Occipital lobe (tissue), 3 donors: ENCODE measurements at places on chromosomes 6 and 20.

GRCh38 chr6:24140591-24140990 is 14.6 kb downstream of the NRSN1 start:
- peak; percentile 76 for DNase-seq

DNA sequence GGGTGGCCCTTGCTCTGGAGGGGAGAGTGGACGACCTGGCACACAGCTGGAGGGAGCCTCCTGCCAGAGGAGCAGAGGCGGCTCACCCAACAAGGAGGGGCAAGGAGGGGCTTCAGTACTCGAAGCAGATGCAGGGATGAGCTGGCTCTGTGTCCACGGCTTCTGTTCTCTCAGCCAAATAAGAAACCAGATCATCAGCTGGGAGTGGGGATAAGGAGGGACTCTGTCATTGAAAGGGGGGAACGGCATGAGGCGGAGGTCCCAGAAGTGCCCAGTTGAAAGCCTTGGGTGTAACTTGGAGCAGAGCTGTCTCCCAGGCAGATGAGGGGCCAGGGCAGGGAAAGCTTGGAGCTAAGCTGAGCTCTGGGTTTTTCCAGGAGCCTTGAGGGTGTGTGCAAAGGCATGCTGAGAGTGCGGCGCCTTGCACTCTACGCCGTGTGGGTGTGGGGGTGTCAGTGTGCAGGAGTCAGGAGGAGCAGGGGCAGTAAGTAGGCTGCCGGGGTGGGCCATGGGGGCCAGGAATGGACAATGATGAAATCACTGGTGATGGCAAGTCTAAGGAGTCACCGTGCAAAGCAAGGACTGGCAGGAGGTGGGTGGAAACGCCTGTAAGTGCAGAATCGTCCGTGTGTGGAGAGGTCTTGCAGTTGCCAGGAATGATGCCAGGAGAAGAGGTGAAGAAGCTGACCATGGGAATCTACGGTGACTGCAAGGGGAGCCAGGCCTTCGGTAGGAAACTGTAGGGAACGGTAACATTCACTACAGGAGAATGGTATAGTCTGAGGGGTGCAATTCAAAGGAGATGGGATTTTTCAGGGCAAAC is 85.4 kb upstream of the FOXQ1 start:
- DNase-seq: no peak

DNA sequence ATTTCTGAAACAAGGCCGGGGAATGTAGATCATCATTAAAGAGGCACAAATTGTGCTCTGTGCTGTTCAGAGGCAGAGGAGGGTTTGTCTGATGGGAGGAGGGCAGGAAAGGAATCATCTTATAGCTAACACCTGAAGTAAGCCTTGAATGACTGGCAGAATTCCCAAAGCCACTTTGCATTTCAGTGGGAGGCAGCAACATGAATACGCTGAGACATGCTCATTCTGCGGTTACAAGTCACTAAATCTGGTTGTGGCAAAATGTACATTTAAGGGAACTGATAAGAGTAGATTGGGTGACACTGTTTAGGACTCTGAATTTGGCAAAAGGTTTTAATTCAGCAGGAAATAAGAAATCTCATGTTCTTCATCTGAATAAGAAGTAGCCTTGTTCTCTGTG is 4.4 kb upstream of the COL19A1 start:
- no peak for DNase-seq

GRCh38 chr6:7311917-7312615 is 933 bp downstream of the SSR1 start:
- DNase-seq: no peak

DNA sequence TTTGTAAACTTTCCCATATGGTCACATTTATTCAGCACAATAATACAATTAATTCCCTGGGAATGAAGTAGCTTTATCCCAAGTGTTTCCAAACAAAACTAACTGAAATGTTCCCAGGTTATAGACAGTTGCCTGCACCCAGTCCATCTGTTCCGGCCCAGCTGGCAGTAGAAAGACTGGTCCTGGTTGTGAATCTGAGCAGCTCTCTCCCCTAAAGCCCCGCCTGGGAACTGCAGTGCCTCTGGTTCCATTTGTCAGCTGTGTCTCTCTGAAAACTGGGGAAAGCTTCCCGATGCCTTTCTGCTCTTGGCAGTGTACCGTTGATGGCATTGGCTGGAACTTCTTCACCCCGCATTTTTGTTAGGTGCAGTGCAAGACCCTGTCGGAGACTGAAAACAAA is 8.7 kb downstream of the MTHFD1L start:
- DNase-seq: no peak

DNA sequence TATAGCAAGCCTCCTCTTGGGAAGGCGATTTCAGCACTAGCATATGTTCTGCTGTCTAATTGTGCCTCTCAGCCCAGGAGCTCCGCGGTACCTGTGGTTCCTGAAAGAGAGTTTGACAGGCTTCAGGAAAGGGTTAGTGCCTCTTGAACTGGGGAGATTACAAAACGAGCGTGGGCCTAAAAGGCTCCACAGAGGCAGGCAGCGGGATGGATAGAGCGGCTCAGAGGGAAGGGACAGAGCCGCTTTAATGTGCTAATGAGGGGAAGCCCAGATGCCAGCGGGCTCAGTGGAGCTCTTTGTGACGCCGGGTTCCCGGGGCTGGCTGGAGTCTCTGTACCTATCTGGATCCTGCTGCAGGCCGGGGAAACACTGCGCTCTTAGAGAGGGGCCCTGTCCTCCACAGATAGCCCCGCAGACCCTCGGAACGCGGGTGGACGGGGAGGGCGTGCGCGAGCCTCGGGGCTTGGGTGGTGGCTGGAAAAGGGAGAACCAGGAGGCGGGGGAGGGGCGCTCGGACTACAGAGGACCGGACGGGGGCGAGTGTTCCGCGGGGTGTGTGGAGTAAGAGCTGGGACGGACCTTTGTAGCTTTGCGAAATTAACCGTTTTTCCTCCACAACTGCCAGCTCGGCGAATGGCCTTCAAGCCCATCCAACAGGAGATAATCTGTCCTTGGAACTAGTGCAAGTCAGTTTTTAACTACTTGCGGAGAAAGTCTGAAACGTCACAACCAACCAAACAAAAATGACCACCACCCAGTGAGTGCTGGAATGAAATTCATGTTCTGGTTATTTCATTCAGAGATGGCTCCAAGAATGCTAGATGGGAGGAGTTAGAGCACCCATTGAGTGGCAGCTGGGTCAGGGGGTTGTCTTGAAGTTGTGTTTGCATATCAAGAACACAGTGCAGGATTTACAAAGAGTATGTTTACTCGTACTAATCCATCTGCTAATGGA is 13.0 kb downstream of the SLC35F1 start:
- peak; percentile 57 for DNase-seq

DNA sequence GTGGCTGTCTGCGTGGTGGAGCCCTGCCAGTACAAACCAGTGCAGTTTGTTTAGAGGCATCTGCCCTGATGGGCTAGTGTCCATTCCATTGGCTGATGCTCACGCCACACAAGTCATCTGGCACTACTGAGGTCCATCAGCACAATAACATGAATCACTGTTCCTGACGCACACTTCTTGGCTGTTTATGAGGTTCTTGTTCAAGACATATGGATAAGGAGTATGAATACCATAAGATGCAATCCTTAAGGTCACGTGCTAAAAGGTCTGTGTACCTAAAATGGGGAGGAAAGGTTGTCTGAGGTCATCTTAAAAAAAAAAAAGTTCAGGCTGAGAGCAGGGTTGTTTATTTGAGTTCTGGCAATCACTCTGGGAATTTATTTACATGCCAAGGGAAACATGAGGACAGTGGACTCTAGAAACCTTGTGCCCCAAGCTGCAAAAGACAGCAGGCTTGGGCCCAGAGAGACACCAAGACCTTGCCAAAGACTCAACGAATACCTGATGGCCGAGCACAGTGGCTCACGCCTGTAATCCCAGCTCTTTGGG is 54.1 kb upstream of the SHLD1 start:
- DNase-seq: no peak

DNA sequence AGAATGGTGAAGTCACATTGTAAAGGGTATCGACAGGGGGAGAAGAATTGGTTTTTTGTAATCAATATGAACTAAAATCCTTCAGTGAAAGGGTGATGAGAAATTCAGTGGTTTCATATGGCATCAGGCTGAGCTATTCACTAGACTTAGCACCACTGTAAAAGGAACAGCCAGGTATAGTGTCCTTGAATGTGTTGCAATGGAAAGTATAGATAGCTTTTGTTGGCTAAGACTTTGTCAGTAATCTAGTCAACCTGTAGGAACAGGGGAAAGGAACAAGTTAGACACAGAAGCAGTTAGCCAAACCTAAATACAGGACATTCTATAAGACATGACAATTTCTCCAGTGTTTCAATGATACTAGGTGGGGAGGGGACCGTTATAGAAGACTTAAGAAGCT is 172.6 kb upstream of the MOCS1 start:
- DNase-seq: no peak

DNA sequence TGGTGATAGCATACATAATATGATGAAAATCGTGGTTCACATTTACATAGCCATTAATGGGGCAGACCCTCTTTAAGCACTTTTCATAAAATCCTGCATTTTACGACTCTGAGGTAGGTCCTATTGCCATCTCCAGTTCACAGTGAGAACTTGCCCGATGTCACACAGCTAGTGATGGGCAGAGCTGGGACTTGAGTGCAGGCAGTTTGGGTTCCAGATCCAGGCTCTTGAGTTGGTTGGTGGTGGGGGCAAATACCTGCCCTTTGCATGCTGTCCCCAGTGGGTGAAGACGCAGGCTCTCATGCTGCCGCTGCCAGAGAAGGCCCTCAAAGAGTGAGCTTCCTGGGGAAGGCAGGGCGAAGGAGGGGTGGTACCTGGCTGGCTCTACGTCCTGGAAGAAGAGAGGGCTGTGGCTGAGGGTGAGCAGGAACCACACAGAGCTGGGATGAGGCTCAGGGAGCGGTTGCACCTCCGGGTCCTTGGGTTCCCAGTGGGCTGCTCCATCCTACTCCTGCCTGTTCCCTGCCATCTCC is 6.1 kb upstream of the BAK1 start:
- DNase-seq: peak; percentile 16

- peak; percentile 28 for DNase-seq
Observed at GRCh38 chr6:43608310-43608763, 20.7 kb downstream of the GTPBP2 start.

DNA sequence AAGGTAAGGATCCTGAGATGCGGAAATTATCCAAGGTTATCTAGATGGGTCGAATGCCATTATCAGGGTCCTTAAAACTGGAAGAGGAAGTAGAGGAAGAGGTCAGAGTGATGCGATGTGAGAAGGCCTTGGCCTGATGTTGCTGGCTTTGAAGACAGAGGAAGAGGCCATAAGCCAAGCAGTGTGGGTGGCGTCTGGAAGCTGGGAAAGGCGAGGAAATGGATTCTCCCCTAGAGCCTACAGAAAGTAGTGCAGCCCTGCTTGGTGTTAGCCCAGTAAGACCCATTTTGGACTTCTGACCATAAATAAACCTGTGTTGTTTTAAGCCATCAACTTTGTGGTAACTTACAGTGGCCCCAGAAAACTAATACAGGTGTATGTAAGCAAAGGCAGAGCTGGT is 2.0 kb downstream of the SRXN1 start:
- no peak for DNase-seq

- peak; percentile 22 for DNase-seq
Observed at GRCh38 chr6:46734867-46735719, at the start of gene PLA2G7. PLA2G7 (minus strand) TSS chr6:46735375; CDS start chr6:46722891, 12,484 bp downstream.

GRCh38 chr6:2767657-2768524 is 2.7 kb downstream of the WRNIP1 start:
- DNase-seq: no peak

- DNase-seq: no peak
Observed at GRCh38 chr6:111676383-111676782, 70.7 kb upstream of the TRAF3IP2 start.

GRCh38 chr6:5204376-5204775 is 56.4 kb downstream of the LYRM4 start:
- DNase-seq: no peak

DNA sequence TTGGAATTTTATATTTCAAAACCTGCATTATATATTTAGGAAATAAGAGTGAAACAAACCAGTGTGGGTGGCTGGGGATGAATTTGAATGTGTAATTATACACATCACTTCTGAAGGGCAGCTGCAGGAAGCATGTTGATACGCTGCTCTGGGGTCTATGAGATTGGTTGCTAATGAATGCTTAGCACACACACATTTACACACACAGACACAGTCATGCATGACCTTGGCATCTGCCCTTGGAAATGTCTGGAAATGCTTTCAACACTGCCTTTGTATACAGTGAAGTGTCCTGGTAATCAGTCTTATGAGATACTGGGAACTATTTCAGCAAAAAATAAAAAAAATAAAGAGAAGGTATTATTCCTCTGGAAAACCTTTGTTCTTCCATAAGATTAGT is 83.4 kb downstream of the ELOVL4 start:
- no peak for DNase-seq

- no peak for DNase-seq
Observed at GRCh38 chr6:161001421-161001820, 9.9 kb downstream of the MAP3K4 start.

GRCh38 chr20:50346374-50347283 is 156.0 kb downstream of the CEBPB start:
- DNase-seq: peak; percentile 43

DNA sequence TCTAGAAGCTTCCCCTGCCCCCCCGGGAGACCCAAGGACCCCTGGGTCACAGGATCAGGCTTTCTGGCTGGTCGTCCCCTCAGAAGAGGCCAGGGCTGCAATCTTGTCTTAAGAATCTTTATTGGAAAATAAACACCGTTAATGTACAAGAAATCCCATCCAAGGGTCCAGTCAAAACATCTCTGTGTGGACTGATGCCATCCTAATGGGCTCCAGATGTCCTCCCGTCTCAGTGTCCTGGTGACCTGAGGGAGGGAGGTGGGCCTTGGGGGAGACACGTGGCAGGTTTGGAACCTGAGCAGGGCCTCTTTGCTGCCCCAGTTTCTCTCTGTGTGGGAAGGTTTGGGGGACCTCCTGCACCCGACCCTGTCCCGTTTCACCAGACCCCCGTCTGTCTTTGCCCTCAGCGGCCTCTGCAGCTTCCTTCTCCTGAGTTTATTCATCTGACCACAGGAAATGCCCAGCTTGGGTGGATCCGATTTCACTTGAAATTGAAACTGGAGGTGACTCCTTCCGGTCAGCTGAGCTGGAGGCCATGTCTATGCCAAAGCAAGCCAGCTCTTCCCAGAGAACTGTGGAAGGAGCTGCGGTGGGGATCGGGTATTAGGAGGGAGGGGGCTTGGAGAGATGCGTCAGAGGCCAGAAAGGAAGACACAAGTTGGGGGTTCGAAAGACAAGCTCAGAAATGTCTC is 75.1 kb downstream of the SLC2A10 start:
- no peak for DNase-seq

DNA sequence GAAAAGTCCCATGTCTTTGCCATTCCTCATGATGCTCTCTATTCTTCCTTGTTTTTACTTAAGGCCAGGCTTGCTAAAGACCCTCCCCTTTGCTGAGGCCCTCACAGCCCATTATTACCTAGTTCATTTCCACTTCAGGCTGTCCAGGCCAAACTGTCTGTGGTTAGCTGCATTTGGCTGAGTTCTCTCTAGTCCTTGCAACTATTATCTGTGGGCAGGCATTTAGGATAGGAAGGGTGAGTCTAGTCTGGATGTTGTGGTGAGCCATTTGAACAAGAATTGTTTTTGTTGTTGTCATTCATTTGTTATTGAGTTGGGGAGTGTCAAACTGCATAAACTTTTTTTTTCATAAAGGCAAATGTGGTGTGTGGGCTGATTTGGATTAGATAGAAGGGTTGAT is 182.4 kb downstream of the CD109 start:
- DNase-seq: no peak

- DNase-seq: peak; percentile 62
Observed at GRCh38 chr20:45419188-45420091, 3.5 kb downstream of the PIGT start.

- DNase-seq: no peak
Observed at GRCh38 chr6:106511288-106512047, 117.8 kb downstream of the RTN4IP1 start.
